ENCODE measurements at places on chromosomes 5 and 9. TPM values are rescaled to one million over a fixed set of nuclear protein-coding genes. Genes with fewer than 3 reads are reported as not detected.

GRCh38 chr9:105854026-105854782, 159.9 kb downstream of the TMEM38B start:
- no peak overlapping the region for H3K27ac ChIP-seq

- no peaks in the 10 kb centered on the region for H3K36me3 ChIP-seq
- no peak overlapping the region for H3K4me3 ChIP-seq
- peak overlapping the region; percentile 91 for H3K27ac ChIP-seq
- peak; percentile 67 for DNase-seq
Measured at GRCh38 chr9:108049026-108049607, 559.5 kb upstream of the KLF4 start.

DNA sequence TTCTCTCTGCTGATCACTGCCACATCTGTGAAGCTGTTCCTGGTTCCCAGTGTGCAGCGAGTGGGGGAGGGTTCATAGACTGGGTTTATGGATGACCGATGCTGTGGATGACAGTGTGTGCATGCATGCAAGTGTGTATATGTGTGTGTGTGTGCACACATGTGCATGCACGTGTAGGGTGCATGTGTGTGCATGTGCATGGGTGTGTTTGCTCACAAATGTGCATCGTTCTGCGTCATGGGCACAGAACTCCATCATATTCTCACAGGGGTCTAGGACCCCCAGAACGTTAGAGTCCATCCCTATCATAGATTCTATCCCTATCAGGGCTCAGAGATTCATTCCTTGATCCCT, 134.0 kb downstream of the PHF2 start:
- DNase-seq, result no peak
- H3K36me3 ChIP-seq, result no peaks in the 10 kb centered on the region
- H3K4me3 ChIP-seq, result no peak overlapping the region
- no peaks in the 10 kb centered on the region for H3K27me3 ChIP-seq
- no peak overlapping the region for H3K27ac ChIP-seq

Gene MEGF10
- 3.2 TPM for total RNA-seq

GRCh38 chr5:16542236-16542635, 74.6 kb downstream of the RETREG1 start:
- H3K4me1 ChIP-seq, result peaks cover 20% of the 10 kb centered on the region
- H3K4me3 ChIP-seq, result no peak overlapping the region
- DNase-seq, result no peak
- no peaks in the 10 kb centered on the region for H3K36me3 ChIP-seq
- no peaks in the 10 kb centered on the region for H3K27me3 ChIP-seq

- no peaks in the 10 kb centered on the region for H3K27me3 ChIP-seq
- DNase-seq, result no peak
- no peaks in the 10 kb centered on the region for H3K4me1 ChIP-seq
- no peaks in the 10 kb centered on the region for H3K36me3 ChIP-seq
- H3K27ac ChIP-seq, result no peak overlapping the region
- no peak overlapping the region for H3K4me3 ChIP-seq
Measured at GRCh38 chr5:153919161-153919560, 119.5 kb downstream of the FAM114A2 start.

Gene SPAAR
- 0.72 TPM for total RNA-seq

Gene SH2D3C
- total RNA-seq, result 0.29 TPM

- DNase-seq, result no peak
- H3K4me1 ChIP-seq, result peaks cover 12% of the 10 kb centered on the region
- peak overlapping the region; percentile 72 for H3K4me3 ChIP-seq
- H3K27ac ChIP-seq, result no peak overlapping the region
- H3K36me3 ChIP-seq, result no peaks in the 10 kb centered on the region
- no peaks in the 10 kb centered on the region for H3K27me3 ChIP-seq
Measured at GRCh38 chr9:130681769-130682420, 11.7 kb upstream of the EXOSC2 start.

GRCh38 chr5:176427971-176428370, 11.6 kb upstream of the CLTB start:
- no peak overlapping the region for H3K4me3 ChIP-seq
- peak; percentile 82 for DNase-seq

- peaks cover 34% of the 10 kb centered on the region for H3K36me3 ChIP-seq
- peak overlapping the region; percentile 79 for H3K27ac ChIP-seq
- peak; percentile 93 for DNase-seq
- H3K27me3 ChIP-seq, result no peaks in the 10 kb centered on the region
- H3K4me1 ChIP-seq, result peaks cover 26% of the 10 kb centered on the region
Measured at GRCh38 chr5:179732918-179733771, 523 bp downstream of the MAML1 start.

GRCh38 chr9:109256336-109256735, 64.5 kb downstream of the EPB41L4B start:
- H3K36me3 ChIP-seq, result no peaks in the 10 kb centered on the region
- H3K4me1 ChIP-seq, result peaks cover 40% of the 10 kb centered on the region
- H3K4me3 ChIP-seq, result no peak overlapping the region
- no peak overlapping the region for H3K27ac ChIP-seq
- no peak for DNase-seq

Gene ENHO
- under 0.01 TPM for total RNA-seq

- no peaks in the 10 kb centered on the region for H3K36me3 ChIP-seq
- DNase-seq, result no peak
- no peak overlapping the region for H3K4me3 ChIP-seq
- peaks cover 83% of the 10 kb centered on the region for H3K27me3 ChIP-seq
Measured at GRCh38 chr9:37002413-37003217, 31.5 kb downstream of the PAX5 start.

DNA sequence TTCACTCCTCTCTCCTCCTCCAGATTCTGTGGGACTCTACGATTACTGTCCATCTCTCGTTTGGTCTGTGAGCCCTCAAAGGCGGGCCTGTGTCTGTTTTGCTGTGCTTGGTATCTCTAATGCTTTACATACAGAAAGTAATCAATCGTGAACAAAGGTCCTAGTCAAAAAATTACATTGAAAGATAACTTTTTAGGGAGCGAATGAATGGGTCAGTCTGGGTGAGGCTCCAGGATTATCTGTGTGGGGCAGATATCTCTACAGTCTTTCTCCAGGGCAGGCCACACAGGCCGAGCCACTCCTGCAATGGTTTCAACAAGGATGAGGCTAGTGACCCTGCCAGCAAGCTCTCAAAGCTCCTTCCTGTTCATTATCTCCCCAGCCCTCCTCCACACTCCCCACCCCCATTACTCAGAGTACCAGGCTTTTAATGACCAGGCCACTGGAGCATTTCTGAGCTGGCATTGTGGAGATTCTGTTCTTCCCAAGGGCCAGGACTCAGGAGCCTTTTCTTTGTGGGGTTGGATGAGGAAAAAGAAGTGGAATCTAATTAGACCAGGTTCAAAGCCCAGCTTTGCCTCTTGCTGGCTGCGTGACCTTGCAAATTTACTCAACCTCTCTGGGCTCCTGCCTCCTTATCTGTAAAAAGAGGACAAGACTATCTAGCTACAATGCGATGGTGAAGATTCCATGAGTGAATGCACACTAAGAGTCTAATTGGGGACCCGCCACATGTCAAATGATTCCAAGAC, 10.2 kb downstream of the CORO2A start:
- H3K27me3 ChIP-seq, result no peaks in the 10 kb centered on the region
- no peaks in the 10 kb centered on the region for H3K4me1 ChIP-seq
- no peak for DNase-seq

GRCh38 chr9:132312873-132313272, 41.9 kb downstream of the SETX start:
- H3K27ac ChIP-seq, result no peak overlapping the region
- H3K27me3 ChIP-seq, result no peaks in the 10 kb centered on the region
- H3K4me1 ChIP-seq, result no peaks in the 10 kb centered on the region

Measured in osteoblast (primary cell).